GM03348 (cell line): ENCODE measurements at places on chromosomes 6 and 20.

GRCh38 chr6:31126396-31127175 lies 6.3 kb upstream of the CDSN start:
- DNase-seq = no peak

DNA sequence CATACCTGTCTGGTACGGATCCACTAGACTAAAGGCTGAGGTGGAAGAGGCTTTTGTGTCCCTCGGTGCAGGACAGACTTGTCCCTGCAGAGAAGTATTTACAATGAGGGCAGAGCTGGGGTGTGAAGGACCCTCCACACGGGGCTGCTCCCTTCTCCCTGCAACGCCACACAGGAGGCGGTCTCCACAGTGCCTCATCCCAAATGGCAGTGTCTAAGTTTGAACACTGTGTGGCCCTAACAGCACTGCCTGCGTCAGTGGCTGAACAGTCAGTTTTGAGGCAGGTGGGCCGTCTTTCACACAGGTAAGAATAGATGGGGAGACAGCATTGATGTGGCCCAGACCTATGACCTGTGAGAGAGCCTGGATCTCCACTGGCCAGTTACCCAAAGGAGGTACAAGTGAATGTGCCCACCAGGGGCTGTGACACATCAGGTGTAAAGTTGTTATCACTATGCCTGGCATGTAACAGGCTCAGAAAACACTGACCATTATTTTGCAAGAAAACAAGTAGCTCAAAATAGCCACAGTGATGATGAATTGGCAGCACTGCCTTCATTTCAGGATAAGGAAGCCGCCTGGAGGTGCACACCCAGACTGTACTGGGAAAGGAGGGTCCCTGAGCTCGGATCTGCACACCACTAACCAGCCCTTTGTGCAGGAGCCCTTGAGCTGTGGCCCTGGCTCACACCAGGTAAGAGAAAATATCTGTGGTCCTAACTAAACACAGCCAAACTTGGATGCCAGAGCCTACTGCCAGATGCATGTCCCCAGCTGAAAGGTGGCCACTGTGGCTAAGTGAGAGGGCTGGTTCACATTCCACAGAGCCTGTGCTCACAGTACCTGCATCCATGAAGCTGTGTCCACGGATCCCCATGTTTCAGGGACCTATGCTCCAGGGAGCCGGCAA lies 246.7 kb downstream of the DLL1 start:
- DNase-seq = no peak

DNA sequence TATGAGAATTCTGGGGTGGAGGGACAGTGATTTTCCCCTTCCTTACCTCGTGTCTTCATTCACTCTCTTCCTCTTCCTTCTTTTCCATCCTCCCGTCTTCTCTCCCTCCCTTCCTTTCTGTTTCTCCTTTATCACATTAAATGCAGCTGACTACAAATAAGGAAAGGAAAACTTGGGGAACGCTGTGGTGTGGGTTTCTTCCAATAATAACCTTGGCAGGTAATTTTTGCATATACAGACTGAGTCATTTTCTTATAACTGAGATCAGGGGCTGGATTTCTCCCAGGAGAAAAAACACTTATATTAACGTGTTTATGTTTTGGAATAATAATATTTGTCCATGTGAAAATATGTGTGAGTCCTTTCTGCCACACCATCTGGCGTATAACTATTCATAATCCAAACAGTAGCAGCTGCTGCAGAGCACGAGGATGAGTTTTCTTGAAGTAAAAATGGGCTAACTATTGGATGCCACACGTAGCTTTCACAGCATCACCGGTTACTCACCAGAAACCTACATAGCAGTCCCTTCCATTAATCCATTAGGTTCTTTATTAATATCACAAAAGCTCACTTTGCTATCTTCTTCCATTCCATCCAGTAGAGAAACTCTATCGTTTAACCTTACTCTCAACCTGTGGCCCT lies 139.2 kb upstream of the SASH1 start:
- peak; percentile 33 for DNase-seq

- DNase-seq = no peak
These were observed 13.5 kb upstream of the GFOD1 start for GRCh38 chr6:13500915-13501314.

DNA sequence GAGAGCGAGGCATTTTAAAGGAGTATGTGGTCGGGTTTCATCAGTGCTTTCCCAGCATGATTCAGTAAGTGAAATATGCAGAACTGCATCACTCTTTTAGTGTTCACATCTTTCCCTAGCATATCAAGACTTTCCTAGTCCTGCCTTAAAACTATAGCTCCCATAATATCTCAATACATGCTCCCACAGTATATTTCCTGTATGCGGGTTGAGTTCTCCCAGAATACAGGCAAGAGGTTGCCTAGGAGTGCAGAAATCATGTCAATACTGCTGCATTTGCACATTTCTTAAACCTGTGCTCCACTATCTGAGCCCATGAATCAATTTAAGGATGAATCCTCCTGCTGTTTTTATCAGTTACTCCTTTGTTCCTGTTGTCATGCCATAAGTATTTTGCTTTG lies 386.6 kb upstream of the SLC35B3 start:
- no peak for DNase-seq

DNA sequence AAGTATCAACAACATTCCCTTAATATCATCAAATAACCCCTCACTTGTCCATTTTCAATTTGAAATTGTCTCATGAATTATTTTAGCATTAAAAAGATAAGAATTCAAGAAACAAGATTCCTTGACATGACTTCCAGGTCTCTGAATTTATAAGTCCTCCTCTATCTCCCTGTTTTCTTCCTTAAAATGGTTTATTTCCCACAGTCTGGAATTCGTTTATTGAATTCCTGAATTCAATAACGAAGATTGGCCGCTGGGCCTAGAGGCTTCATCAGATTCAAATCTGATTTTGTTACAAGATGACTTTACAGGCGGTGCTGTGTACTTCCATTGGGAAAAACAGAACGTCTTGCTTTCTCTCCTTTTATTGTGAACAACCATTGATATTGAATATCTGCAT lies 48.9 kb upstream of the NELFCD start:
- DNase-seq = no peak

GRCh38 chr6:166075186-166075585 lies 92.5 kb downstream of the TBXT start:
- DNase-seq = no peak

DNA sequence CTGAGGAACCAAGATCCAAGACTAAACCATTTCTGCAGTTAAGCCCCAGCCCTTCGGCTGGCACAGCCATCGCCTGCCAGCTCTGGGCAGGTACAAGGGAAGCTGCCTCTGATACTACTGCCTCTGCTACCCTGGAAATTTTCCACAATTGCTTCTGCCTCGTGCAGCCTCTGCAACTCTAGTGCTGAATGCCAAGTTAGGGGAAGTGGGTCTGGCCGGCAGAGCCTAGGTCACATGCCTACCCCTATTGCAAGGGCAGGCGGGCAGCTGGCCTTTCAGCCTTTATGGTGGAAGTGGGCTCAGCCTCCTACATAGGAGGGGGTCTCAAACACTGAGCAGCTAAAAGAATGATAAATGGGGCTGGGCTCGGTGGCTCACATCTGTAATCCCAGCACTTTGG lies 44.5 kb upstream of the TULP1 start:
- DNase-seq = no peak

GRCh38 chr20:20448881-20449280 lies 81.0 kb downstream of the INSM1 start:
- DNase-seq = no peak

DNA sequence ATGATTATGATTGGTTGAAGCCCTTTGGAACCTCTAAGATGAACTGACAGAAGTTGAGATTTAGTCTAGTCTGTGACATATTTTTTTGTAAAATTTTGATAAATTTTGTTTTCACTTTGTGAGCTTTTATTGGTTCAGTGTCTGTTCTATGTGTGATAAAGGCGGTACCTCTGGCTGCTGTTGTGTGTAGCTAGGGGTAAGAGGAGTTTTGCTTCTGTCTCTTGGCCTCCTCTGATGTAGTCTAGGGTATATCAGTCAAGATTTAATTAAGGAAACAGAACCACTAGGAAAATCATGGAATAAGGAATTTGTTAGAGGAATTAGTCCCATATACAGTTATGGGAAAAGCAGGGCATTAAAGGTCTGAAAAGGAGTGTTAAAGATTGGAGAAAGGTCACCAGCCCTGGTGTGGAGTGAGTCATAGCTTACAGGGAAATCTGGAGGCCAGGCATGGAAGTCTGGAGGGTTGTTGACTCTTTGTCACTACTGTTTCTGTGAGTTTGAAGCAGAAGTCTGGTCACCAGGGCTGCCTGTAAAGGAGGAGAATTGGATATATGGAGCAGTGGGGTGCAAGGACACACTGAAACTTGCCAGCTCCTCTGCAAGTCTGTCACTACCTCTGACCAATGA lies 28.5 kb downstream of the CDC5L start:
- DNase-seq = peak; percentile 46

DNA sequence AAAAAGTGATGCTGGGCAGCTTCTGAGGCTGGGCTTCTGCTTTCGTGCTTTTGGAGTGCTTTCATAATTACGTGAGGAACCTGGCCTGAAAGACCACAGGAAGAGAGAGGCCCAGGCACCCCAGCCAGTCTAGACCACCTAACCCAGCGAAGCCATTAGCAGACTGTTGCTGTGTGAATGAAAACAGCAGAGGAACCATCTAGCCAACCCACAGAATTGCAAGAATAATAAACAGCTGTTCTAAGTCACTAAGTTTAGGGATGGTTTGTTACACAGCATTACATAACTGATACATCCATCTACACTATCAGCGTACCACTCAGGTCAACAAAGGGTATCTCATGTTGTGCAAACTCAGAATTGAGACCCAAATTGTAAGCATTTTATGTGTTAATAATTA lies 34.5 kb downstream of the FGD2 start:
- DNase-seq = no peak

- DNase-seq = no peak
These were observed 254.7 kb upstream of the MOCS1 start for GRCh38 chr6:40188931-40189330.

DNA sequence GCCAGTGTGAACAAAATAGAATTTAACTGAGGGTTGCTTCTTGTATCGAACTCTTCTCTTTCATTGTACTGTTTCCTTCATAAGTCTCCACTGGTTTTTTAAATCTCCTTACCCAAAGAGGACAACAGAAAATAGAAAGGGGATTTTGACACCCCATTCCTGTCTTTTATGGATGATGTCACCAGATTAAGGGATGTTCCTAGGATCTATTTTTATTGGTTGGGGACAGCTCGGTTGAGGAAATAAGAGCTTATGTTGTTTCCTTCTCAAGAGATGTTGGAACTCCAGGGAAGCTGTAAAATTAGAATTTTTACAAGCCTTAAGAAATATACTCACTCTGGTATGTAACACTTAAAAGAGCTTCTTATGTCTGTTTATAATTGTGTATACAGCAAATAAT lies 171.5 kb downstream of the PHF3 start:
- DNase-seq = no peak

DNA sequence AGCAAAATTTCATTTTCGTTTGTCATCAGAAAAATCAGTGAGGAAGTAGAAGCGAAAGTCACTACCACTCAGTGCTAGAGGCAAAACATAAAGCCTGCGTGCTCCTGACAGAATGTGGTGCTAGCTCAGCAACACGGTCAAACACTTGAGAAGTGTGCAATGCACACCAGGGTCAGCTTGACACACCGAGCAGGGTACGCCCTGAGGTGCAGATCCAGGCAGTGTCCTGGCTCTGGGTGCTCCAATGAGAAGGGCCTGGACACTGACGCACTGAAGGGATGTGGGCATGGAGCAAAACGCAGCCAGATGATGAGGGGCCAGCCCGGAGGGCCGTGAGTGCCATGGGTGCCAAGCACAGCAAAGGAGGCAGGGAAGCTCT lies 5.9 kb downstream of the RNASET2 start:
- no peak for DNase-seq

DNA sequence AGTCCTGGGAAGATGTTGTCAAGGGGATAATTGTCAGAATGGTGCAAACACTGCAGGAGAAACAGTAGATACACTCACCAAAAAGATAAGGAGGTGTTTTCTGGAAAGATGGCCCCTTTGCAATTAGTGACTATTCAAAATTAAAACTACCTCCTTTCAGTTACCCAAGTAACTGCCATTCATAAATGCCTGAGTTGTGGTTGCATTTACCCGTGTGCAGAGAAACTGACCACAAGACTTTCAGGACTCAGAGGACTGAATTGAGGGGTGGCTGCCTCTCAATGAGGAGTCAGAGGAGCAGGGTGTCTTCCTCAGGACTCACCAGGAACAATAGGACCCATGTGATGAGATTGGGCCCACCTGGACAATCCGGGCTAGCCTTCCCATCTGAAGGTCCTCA lies 39.0 kb downstream of the GCM1 start:
- DNase-seq = no peak

DNA sequence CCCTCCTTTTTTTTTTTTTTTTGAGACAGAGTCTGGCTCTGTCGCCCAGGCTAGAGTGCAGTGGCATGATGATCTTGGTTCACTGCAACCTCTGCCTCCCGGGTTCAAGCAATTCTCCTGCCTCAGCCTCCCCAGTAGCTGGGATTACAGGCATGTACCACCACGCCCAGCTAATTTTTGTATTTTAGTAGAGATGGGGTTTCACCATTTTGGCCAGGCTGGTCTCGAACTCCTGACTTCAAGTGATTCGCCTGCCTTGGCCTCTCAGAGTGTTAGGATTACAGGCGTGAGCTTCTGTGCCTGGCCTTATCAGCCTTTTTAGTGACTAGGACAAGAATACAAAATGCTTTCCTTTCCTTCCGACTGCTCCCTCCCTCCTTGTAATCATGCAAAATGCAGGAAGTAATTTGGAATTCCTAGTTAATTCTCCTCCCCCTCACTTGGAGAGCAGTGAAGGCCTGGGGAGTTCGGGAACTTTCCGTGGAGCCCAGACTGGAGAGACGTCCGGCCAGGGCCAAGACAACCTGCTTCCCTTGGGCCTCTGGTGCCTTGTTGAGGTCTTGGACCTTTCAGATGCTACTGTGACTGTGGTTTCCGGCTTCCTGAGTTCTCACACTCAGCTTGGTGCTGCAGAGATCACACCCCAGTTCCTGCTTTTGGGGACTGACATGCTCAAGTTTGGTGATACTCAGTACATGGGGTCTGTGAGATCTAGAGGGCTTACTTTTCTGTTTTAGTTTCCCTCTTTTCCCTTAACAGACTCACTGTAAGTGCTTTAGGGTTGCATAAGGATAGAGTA lies 3.9 kb upstream of the PHF20 start:
- DNase-seq = peak; percentile 25

GRCh38 chr6:21885532-21886114 lies 292.1 kb downstream of the SOX4 start:
- DNase-seq = peak; percentile 76
